ENCODE measurements at places on chromosomes 2 and 18. TPM values are rescaled to one million over a fixed set of nuclear protein-coding genes. Genes with fewer than 3 reads are reported as not detected.

GRCh38 chr2:20514596-20515269, 67.9 kb downstream of the RHOB start:
- no peak for DNase-seq

DNA sequence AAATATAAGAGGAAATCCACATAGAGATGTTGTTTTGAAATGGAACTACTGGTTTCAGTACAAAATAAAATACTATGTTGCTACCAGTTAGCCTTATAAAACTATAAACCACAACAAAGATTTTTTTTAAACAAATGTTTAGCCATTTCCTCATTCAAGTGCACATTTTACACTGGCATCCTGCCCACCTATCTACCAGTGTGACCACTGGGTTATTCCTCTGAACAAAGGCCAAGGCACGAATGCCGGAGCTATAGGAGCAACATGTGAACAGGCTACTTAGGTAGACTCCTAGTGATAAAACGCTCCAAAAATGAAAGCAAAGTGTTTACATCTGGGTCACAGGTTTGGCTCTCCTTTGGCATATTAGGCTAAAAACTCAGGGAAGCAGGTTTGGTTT, 31.8 kb upstream of the SULT1C4 start:
- no peak for DNase-seq

- DNase-seq = no peak
Measured at GRCh38 chr2:76204048-76204447, 493.3 kb upstream of the GCFC2 start.

GRCh38 chr2:5164776-5165525, 527.2 kb upstream of the SOX11 start:
- no peak for DNase-seq

- no peak for DNase-seq
Measured at GRCh38 chr18:76593843-76594242, 98.8 kb upstream of the ZNF516 start.

- no peak for DNase-seq
Measured at GRCh38 chr2:65220432-65221131, 7.0 kb upstream of the ACTR2 start.

- no peak for DNase-seq
Measured at GRCh38 chr2:7633566-7634153, 716.4 kb downstream of the RNF144A start.

DNA sequence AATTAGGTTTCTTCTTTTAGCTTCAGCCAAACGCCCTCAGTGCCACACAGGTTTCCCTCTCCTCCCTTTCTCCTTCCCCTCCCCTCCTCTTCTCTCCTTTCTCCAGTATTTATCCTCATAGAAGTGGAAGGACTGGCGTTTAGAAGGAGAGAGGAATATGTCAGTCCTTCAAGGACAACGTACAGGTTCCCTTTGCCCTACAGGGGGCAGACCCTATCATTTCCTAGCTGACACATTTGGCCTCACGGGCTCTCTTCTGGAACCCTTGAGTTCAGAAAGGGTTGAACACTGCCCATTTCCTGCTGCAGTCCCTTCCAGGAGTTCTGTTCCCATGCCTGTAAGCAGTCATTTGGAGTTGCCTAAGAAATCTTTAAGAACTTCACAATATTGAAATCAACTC, 46.1 kb downstream of the CDCA7 start:
- no peak for DNase-seq

- DNase-seq = no peak
Measured at GRCh38 chr2:170500770-170501169, 214.4 kb upstream of the SP5 start.

DNA sequence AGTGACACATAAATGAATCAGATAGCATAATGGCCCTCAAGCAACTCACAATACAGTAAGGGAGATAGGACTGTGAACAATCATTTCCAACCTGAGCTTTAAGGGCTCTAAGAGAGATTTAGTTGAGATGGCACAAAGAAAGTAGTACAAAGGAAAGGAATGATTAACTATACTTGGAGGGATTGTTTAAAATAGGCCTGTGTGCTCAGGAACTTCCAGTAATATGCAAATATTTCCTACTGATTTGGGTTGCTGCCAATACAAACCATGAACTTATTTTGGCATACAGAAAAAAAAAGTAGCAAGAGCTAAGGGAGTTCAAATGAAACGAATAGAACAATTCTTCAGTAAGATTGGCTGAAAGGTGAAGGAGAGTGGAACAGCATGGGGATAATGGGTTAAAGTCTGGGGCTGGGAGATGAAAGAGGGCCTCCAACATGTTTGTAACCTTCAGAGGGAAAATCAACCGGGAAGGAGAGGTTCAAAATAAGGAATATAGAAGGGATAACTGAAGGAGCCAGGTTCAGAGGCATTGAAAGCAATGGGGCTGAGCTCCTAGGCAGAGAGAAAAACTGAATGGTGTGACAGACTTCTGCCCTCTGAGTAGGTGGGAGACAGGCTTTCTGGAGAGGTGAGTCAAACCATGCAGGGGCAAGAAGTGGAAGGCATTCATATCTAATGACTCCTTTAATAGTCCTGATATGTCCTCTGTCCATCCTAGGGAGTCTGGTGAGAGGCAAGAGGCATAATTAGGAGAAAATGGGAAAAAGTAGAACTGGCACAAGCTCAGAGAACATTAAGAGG, 83.5 kb downstream of the DNAH7 start:
- DNase-seq = no peak

DNA sequence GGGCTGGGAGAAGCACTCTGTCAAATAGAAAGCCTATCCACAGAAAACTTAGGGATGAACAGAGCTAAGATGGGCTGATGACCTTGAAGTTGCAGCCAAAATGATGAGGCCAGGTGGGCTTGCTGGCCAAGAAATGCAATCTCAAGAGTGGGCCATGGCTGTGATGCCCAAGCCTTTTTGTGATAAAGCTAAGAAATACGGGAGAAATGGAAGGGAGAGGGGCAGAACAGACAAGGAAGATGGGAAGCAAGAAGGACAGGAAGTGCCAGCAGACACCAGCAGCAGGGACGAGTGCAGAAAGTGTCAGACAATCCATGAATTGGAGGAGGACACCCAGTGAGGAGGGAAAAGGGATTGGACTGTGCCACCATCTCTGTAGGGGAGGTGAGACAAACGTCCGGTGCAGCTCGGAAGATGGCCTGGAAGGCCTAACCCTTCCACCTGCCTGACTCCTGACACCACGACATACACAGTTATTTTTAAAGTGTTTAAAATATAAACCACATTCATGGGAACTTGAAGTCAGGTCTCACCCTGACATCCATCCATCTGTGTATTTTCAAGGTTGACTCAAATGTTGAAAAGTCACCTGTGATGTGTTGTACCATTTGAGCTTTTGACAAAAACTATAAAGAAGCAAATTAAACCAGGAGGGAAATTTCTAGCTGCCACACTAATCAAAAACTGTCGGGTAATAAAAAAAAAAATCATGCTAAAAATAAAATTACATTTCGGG, 105.5 kb downstream of the BCL2 start:
- no peak for DNase-seq

DNA sequence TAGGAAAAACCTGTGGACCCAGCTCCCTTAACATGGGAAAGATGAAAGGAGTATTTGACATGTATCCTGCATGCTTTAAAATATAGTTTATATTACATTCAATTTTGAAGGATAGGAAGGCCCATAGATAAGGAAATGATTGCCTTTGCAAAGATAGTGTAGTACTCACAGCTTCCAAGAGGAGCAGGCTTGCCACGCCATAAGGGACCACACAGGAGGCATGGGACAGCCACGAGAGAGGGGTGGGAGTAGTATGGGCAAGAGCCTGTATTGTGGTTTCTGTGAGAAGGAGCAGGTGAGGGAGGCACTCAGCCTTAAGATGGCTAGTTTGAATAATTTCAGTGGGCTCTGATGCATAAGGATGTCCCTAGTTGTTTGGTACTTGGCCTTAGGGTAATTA, 740.3 kb downstream of the SATB2 start:
- no peak for DNase-seq

DNA sequence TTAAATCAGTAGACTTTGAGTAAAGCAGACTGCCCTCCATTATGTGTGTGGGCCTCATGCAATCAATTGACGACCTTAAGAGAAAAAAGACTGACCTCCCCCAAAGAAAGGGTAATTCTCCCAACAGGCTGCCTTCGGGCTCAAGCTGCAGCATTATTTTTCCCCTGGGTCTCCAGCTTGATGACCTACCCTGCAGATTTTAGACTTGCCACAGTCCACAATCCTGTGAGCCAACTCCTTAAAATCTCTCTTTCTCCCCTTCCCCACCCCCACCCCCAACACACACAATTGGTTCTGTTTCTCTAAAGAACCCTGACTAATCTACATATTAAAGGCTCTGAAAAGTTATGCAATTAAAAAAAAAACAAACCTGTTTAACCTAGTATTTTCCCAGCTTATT, 89.4 kb downstream of the RNF152 start:
- no peak for DNase-seq

DNA sequence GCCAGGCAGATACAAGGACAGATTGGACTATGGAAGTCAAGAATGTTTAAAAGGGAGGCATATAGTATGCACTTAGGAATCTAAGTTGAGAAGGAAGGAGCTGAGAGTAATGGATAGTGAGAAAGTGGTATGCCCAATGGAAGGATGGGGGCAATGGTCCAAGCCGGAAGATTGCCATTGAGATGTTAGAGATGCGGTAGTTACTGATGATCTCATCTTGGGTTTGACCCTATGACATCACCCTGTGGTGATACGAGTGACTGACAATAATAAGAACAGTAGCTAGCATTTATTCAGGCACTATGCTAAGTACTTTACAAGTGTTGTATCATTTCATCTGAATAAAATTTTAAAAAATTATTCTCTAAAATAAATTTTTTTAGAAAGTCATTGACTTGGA, 38.5 kb upstream of the ACMSD start:
- no peak for DNase-seq

GRCh38 chr2:172842511-172843265, 107.0 kb downstream of the RAPGEF4 start:
- DNase-seq = no peak

GRCh38 chr2:230915319-230915718, 9.7 kb downstream of the GPR55 start:
- DNase-seq = no peak

- DNase-seq = no peak
Measured at GRCh38 chr2:219149667-219150066, 10.9 kb downstream of the NHEJ1 start.

DNA sequence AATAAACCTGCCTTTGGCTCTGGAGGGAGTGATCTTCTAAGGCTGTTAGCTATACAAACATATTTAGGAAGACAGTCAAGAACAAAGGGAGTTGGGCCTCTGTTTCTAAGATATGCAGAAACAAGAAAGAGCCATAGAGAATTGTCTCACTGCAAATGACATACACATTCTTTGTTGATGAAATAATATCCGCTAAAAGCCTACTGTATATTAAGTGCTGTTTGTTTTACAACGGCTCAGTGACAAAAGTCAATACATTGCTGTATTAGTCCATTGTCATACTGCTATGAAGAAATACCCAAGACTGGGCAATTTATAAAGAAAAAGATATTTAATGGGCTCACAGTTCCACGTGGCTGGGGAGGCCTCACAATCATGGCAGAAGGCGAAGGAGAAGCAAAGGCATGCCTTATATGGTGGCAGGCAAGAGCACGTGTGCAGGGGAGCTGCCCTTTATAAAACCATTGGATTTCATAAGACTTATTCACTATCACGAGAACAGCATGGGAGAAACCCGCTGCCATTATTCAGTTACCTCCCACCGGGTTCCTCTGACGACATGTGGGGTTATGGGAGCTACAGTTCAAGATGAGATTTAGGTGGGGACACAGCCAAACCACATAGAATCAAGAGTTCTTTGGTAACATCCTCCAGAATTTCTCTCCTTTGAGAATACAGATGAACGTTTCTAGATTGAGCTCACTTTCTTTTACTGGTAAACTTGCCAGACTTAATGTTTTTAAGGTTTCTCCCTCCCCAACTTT, 157.8 kb downstream of the PIK3C3 start:
- no peak for DNase-seq

DNA sequence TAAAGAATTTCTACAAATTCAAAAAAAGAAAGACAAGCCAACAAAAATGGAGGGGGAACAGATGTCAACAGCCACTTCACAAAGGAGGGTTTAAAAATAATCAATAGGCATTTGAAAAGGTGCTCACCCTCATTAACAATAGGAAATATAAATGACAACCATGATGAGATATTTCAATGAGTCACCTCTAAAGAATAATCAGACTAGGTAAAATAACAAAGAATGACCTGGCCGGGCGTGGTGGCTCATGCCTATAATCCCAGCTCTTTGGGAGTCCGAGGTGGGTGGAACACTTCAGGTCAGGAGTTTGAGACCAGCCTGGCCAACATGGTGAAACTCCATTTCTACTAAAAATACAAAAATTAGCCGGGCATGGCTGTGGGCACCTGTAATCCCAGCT, 133.6 kb downstream of the KCNE4 start:
- no peak for DNase-seq

- no peak for DNase-seq
Measured at GRCh38 chr2:65309699-65310098, 82.1 kb downstream of the ACTR2 start.

DNA sequence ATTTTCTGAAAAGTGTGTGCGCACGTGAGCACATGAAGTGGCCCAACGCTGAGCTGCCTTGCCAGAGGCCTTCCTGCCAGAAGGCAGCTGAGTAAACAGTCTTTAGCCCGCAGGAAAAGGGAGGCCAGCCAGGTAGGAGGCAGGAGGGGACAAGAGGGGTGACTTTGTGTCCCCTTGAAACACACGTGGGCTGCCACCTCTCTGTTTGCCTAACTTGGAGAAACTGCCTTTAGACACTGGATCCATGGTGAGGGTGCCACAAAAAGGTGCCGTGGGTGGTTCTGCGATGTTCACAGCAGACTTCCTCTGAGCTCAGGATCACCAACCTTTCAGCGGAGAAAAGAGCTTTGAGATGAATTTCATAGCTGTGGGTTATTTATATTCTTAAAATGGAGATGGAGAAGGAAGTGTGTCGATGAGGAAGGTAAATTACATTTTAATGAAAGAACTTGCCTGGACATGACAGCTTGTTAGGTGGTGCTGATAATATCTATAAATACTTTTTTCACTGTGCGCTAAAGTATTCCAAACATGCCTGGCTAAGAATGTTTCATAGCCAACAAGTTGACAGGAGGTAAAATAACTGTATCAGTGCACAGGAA, 36.6 kb upstream of the ASB1 start:
- no peak for DNase-seq

- no peak for DNase-seq
Measured at GRCh38 chr2:233822781-233823730, 31.3 kb downstream of the HJURP start.

The FZD7 gene
- 1.3 TPM for total RNA-seq

The FAM124B gene
- 0.42 TPM for total RNA-seq

The AQP12A gene
- not detected for total RNA-seq

The RESP18 gene
- total RNA-seq = not detected

The REG3A gene
- not detected for total RNA-seq

The IL1RL1 gene
- 6.2 TPM for total RNA-seq

The CPLX4 gene
- not detected for total RNA-seq

The FTCDNL1 gene
- total RNA-seq = 2.1 TPM

The SLC9A4 gene
- not detected for total RNA-seq

The LOXHD1 gene
- 0.09 TPM for total RNA-seq

The BMP10 gene
- total RNA-seq = 8.0 TPM

The RNF125 gene
- 3.8 TPM for total RNA-seq
